ENCODE measurements at places on chromosomes 7 and 10. TPM values are rescaled to one million over a fixed set of nuclear protein-coding genes. Genes with fewer than 3 reads are reported as not detected.

HKDC1 gene
- not detected for total RNA-seq

GNAT3 gene
- total RNA-seq = not detected

ANK3 gene
- 7.9 TPM for total RNA-seq

TRIM8 gene
- total RNA-seq = 71.0 TPM

FOXI2 gene
- total RNA-seq = not detected

OR13A1 gene
- not detected for total RNA-seq

Data from activated CD8-positive, alpha-beta memory T cell treated with anti-CD3 and anti-CD28 coated beads for 36 hours (primary cell).